ENCODE measurements at places on chromosomes 1 and 21.

- DNase-seq: no peak
Observed at GRCh38 chr1:94864821-94865220, 44.7 kb downstream of the SLC44A3 start.

DNA sequence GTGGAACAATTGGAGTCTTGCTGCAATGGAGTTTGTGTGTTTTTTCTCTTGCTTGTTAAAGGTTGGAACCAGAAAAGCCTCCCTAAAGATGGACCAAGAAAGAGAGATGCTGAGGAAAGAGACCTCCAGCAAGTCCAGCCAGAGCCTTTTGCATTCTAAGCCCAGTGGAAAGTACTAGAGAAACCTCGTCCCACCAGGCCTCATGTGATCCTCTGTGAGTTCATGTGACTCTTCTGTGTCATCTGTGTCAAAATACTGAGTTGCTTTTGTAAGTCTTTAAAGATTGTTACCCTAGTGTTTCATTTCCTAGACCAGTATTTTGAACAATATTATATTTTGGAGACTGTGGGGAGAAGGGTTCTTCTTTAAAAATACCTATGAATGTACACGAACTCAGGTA is 12.5 kb upstream of the EFHD2 start:
- no peak for DNase-seq

DNA sequence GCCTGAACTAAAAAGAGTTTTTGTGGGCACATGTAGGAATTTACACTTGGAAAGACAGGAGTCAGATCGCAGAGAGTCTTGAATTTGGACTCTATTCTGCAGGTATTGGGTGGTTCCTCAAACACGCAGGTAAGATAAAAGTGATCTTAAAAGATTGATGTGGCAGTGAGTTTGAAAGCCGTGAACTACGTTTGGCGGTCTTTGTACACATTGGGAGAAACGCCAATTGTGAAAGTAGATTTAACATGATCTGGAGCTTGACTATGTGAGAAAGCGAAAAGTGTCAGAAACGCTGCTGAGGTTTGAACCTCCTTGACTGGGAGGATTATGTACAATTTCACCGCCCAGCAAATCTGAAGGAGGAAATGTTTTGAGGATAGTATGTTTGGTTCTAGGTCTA is 1.5 kb upstream of the PPP2R5A start:
- DNase-seq: no peak

DNA sequence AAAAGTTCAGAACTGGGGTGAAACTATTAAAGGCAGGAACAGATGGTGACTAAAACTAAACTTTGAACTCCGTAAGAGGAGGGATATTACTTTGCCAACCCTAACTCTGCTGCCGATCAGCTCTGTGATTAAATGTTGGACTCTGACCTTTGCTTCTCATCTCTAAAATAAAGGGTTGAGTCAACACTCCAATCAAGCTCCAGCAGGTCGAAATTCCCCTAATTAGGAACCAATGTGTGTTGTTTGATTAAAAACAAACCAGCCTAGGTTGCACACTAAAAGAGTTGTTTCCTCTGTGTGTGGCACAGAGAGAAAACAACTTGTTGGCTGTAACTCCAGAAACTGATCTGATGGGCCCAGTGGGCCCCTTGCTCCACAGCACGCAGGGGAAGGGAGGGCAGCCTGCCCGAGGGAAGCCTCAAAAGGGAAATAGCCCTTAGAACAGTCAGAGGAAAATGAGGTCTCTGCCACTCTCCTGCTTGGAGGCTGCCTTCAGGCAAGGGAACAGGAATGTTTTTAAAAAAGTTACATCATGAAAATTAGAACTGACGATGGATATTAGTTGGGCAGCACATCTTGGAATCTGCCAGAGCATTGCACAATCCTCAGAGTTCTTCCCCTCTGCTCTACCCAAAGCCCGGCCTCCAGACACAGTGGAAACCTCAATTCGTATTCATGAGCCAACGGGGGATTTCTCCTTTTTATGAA is 69.3 kb downstream of the KCTD3 start:
- no peak for DNase-seq

DNA sequence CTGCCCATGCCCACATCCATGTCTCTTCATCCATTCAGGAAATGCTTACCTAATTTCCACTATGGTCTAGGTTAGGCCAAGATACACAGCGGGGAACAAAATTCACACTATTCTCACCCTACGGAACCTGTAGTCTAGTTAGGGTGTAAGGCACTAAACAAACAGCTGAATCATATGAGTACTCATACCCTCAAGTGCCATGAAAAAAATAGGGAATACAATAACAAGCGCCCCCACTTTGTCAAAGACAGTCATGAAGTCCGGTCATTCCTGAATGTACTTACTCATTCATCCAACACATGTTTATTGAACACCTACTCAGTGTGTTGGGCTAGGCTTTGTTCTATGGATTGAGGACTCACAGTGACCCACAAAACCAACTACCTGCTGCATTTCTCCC is 6.2 kb upstream of the FYB2 start:
- no peak for DNase-seq

DNA sequence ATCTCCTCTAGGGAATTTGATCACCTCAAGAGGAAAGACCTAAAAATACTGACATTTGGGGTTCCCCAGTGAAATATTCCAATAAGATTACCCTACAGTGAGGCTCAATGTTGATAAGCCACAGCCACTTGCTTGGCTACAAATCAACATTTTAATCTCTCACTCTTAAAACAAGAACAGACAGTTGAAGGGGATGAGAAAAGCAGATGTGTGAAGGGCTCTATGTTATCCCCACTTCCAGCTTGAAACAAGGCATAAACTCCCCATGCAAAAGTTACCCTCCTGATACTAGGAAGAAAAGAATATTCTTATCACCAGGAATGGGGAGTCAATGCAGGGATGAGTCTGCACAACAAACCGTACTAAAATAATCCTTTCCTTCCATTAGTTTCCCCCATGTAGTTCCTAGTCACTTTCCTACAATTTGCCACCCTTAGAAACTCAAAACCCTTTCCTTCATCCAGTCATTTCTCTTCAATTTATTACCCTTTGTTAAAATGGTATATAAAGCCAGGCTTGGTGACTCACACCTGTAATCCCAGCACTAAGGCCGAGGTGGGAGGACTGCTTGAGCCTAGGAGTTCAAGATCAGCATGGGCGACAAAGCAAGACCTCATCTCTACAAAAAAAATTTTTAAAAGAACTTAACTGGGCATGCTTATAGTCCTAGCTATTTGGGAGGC is 29.5 kb downstream of the LPGAT1 start:
- no peak for DNase-seq

DNA sequence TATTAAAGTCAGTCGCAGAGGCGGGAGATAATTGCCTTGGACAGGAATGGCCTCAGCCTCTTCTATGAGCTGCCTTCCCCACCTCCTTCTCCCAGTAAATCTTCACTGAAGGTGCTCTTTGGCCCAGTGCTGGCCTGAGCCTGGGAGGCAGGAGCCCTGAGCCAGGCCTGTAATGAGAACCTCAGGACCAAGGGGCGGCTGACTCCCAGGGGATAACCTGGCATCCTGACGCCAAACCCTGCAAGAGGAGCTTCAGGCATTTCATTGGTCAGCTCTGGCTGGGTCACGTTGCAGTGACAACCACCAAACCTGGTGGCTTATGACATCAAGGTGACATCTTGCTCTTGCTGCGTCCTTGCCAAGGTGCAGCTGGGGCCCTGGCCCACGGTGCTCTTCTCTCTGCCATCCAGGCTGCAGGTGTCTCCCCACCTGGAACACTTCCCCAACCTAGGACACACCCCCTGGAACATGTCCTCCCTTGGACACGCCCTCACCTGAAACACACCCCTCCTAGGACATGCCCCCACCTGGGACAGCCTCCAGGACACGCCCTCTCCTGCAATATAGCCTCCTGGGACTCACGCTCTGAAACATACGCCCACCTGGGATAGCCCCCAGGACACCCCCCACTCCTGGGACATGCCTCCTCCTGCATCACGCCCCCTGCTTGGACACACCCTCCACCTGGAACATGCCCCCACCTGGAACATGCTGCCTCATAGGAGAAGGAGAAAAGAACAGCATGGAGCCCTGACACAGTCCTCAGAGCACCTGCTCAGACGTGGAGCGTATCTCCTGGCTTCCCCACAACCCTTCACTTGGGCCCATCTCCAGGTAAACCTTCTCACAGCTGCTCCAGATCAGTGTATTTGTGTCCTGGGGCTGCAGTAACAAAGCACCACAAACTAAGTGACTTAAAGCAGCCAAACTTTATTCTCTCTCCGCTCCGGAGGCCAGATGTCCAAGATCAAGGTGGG is 333.6 kb downstream of the NPHP4 start:
- no peak for DNase-seq

- no peak for DNase-seq
Observed at GRCh38 chr1:241957692-241958494, at the start of gene BECN2. Gene BECN2 (plus strand): TSS chr1:241957767. CDS start chr1:241957767, 0 bp downstream.

DNA sequence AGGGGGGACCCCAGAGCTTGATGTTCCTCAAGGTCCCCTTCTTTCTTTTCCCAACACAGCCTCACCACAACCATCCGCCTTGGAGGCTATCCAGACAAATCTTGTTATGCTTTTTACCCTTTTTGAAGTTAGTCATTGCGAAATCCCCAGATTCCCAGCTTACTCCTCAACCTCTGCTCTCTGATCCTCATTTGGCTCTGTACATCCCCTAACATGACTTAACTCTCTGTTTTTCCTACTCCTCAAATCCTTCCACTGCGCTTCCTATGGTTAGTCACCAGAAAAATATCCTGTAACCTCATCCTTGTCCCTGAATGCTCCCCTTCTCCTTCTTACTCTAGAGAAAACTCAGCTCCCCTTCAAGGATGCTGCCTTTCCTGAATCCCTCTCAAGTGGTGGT is 189.1 kb upstream of the POU3F1 start:
- no peak for DNase-seq

DNA sequence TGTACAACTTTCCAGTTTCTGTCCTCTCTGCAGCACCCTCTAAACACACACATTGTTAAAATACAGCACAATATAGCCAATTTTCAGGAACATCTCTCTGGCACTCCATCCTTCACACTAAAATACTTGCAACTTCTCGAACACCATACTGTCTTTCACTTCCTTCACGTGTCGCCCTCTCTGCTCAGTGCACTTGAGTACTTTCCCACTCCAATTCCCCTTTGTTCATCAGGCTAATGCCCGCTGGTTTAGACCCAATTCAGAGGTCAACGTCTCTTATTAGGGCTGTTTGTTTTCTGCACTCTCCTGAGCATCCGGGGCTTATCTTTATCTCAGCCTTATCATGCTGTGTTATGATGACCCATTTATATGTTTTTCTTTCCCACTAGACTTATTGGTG is 238.2 kb upstream of the SGIP1 start:
- no peak for DNase-seq

DNA sequence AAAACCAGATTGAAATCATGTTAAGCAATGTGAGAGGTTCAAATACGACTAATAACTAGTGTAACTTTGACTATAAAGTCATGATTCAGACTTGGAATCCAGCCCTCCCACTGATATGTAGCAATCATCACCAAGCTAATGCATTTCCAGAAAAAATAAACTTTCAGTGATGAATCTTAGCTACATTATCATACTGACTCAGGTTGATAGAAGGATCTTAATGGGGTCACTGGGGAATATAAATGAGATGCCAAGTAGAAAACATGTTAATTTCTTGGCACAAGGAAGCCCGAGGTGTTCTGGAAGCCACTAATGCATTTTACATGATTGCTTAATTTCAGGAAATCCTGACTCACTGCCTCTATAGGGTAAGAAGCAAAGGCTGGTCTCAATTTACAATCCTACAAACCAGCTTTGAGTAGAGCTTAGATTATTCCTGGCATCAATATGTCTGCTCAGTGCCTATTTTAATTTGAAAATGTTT is 67.7 kb downstream of the SELENOF start:
- no peak for DNase-seq

DNA sequence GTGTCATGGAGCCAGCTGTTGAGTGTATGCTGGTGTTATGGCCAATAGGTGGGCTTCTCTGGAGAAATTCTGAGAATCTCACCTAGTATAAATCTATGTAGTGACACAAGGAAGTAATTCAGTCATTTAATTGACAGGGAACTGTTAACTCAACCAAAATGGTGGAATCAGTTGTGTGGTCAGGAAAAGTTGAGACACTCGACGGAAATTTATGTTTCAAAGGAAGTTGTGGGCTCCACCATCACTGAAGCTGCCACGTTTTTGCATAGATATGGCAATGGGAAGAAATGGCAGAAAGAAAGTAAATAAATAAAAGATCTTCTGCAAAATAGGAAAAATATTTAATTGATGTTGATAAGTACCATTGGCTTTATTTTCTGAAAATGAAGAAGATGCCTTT is 84.5 kb downstream of the ATP6V1G3 start:
- DNase-seq: no peak

GRCh38 chr1:81695741-81696140 is 105.0 kb upstream of the ADGRL2 start:
- no peak for DNase-seq

DNA sequence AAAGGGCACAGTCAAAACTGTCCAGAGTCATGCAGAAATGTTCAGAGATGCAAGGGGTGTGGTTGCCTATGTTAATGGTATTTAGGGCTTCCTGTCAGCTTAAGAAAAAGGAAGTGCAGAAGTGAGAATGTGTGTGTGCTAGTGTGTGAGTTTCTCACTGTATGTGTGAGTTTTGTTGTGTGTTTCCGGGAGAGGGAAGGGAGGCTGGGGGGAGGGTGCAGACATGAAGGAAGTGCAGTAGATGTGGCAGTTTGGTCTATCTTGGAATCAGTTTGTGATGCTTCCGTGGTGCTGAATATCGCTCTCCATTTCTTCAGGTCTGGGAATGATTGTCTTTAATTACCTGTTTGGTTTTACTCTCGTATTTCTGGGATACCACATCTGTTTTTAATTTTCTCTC is 16.5 kb upstream of the ATP6V1G3 start:
- peak; percentile 22 for DNase-seq

GRCh38 chr1:14254251-14254650 is 344.2 kb upstream of the KAZN start:
- DNase-seq: no peak

GRCh38 chr1:81305997-81306452 is 494.7 kb upstream of the ADGRL2 start:
- no peak for DNase-seq

- DNase-seq: no peak
Observed at GRCh38 chr1:16164213-16165072, 8.6 kb upstream of the EPHA2 start.

DNA sequence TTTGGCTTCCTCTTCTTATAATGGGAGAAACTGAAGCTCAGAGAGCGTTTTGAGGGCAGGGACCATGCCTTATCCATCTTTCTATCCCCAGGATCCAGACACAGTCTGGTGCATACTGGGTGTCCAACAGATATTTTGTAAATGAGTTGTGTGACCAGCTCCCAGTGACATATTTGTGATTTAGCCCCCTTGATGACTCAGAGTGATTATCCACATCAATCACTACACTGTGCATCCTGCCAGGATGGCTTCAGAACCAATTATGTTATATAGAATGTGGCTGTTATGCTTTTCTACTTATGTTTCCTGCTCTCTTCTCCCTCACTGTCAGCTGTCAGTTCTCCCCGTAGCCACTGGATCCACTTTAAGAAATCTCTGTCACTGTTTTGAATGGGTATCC is 11.3 kb downstream of the OLFML3 start:
- no peak for DNase-seq
